WTC11 (cell line): ENCODE measurements at places on chromosomes 3 and 15.

GRCh38 chr3:31544634-31545033 is 11.9 kb downstream of the STT3B start:
- DNase-seq, result no peak

- no peak for DNase-seq
These were observed 3.3 kb upstream of the TMEM45A start for GRCh38 chr3:100489118-100489517.

GRCh38 chr3:151315136-151315535 is 1.5 kb downstream of the GPR87 start:
- no peak for DNase-seq

GRCh38 chr15:95492388-95493070 is 838.0 kb upstream of the NR2F2 start:
- DNase-seq, result no peak

GRCh38 chr3:33821989-33822388 is 23.6 kb downstream of the PDCD6IP start:
- no peak for DNase-seq

- no peak for DNase-seq
These were observed 112.6 kb downstream of the FILIP1L start for GRCh38 chr3:100001526-100002270.
